ENCODE measurements at places on chromosomes 5 and 9.

DNA sequence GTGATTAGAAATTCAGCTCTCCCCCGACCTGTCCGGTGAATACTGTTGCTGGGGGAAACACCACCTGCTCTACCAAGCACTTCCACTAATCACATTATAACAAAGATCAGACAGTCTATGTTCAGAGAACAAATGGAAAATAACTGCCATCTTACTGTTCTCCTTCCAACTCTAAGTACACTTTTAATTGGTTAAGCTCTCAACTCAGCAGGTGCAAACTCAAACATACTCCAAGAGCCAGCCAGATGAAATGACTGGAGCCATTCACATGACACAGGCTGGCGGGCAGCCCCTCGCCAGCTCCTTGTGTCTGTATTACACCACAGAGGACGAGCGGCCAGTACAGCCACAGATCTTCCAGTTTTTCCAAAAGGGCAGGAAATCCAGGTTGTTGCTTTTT is 16.1 kb downstream of the LIFR start:
- DNase-seq = no peak

GRCh38 chr5:93193431-93194347 is 387.3 kb downstream of the NR2F1-AS1 start:
- DNase-seq = no peak

- DNase-seq = peak; percentile 3
Measured at GRCh38 chr9:74942801-74943200, 9.9 kb downstream of the C9orf40 start.

GRCh38 chr9:109264877-109265587 is 55.8 kb downstream of the EPB41L4B start:
- no peak for DNase-seq

- DNase-seq = no peak
Measured at GRCh38 chr5:159187719-159188118, 21.6 kb downstream of the RNF145 start.

GRCh38 chr9:133064241-133065069 is 2.7 kb downstream of the CEL start:
- DNase-seq = no peak

DNA sequence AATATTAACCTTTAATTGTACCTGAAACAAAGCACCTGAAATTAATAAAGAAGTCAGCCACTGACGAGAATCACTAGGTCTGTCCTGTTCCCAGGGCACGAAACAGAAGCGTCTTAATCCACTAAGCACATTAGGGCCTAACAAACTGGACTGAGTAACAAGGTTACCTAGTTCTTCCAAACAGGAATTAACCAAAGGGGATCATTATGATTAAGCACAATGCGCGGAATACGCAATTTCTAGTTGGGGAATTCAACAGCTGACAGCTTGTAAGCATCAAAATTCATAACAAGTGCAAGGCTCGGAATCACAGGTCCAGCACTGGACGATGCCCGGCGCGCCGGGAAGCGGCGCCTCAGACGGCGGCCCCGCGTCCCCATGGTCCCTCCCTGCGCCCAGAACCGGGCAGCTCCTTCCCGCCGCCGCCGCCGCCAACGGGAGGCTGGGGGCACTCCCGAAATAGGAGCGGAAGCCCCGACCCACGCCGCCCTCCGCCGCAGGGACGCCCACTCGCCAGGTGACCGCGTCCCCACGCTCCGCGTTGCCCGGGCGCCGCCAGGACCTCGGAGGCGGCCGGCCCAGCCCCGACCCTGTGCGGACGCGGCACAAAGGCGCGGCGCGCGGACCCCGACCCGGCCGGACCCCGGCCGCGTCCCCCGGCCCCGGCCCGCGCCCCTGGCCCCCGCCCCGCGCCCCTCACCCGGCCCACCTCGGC is 898 bp downstream of the CAMSAP1 start:
- no peak for DNase-seq

DNA sequence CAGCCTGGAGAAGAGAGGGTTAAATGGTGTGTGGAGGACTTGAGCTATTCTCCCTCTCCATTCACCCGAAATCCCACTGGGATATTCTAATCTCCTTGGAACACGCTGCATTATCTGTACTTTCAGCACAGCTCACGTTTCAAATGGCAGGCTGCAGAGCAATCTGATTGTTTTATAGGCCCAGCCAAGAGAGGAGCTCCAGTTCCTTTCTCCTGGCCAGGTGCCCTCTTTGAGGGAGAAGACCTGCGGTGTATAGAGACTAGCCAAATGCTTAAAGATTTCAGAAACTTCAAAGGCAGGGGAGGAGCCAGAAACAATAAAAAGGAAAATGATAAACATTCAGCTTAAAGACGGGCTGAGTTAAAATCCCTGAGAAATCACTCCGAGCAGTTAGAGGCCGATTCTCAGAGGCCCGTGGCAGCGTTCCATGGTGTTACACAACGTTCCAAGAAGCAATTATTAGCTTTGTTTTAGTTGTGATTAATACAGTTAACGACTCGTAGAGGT is 564.0 kb upstream of the KLF4 start:
- DNase-seq = no peak

DNA sequence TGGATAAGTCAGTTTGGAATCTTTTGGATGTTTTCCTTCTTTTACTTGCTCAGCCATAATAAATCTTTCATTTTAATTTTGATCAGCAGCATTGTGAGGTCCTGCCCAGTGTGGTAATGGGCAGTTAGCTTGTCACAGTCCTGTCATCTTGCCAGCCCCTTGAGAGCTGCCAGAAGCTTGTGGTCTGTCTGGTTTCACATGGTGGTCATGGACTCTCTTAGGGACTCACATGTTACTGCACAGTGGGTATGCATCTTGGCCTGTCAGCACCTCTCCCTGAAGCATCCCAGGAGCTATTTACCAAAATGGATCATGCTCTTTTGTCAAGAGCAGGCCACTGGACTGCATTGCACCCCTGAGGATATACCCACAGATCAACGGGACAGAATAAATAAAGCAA is 60.3 kb downstream of the DAPK1 start:
- DNase-seq = no peak

GRCh38 chr9:134993996-134994720 is 76.4 kb upstream of the FCN1 start:
- no peak for DNase-seq

DNA sequence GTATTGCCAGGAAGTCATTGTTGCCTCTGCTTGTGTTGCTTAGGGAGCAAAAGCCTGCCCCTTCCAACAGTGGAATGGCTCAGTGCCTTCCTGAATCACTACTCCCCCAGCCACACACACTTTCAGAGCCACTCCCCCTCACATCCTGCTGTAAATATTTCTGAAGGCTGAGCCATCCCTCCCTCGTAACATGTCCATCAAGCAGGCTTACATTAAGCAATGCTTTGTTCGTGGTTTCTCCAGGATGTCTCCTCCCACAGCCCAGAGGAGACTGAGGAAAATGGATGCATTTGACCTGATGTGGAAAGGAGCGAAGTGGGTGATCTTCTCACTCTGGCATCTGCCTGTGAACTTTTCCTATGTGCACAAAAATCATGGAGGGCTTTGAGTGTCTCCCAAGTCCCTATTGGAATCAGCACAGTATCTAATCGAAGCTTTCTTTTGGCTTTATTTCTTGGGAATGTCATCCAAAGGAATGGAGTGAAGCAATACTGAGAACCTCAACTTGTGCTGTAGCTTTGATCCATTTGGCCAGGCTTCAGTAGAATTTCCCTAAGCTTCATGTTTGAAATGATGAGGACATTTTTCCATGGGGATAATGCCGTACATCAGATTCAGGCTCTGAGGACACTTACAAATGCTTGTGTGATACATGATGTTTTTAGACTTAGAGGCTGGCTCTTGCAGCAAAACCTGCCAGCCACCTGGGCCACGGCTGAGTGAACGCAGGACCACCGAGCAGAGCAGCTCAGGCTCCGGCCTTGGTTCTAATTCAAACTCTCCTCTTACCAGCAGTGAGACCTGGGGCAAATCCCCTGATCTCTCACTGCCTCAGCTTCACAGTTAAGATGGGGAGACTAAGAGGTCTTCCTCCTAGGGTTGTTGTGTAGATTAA is 389.1 kb downstream of the ENC1 start:
- DNase-seq = no peak

DNA sequence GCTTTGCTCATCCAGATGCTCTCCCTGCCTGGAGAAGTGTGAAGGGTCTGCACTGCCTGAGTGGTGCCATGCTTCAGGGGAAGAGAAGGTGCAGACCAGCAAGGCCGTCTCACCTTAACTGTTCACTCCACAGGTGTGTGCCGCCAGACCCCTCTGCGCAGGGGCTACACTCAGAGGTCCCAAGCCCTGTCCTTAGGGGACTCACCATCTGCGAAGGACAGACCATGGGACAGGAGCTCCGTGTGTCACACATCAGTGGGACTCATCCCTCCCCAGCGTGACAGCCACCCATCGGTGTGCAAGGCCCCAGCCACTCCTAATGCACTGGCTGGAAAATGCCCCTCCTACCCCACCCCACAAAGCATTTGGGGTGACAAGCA is 142.9 kb downstream of the OLFM1 start:
- DNase-seq = no peak

DNA sequence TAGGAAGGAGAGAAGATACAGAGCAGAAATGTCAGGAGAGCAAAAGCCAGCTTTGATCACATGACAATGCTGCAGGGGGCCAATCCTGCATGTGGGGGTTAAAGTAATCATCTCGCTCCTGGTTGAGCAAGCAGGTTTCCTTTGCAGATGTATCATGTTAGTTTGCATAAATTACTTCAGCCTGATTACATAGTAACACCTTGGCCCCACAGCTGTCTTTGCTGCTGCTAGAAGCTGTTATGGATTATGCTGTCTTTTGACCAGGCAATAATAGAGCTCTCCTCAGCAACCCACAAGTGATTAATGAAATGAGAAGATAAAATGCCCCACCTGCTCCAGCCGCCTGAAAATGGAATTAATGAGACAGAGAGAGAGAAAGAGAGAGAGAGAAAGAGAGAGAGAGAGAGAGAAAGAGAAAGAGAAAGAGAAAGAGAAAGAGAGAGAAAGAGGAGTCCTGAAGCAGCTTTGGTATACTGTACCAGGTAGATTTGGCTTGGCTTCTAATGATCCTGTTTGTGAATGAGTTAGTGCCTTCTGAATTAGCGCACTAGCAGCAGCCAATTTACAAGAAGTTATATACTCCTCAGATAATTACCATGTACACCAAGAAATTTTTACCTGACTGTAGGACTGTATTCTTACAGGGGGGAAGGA is 174.3 kb upstream of the RORB start:
- no peak for DNase-seq

- DNase-seq = no peak
Measured at GRCh38 chr9:109439378-109440116, 58.6 kb downstream of the PTPN3 start.

GRCh38 chr9:6356904-6357303 is 28.7 kb downstream of the TPD52L3 start:
- no peak for DNase-seq

DNA sequence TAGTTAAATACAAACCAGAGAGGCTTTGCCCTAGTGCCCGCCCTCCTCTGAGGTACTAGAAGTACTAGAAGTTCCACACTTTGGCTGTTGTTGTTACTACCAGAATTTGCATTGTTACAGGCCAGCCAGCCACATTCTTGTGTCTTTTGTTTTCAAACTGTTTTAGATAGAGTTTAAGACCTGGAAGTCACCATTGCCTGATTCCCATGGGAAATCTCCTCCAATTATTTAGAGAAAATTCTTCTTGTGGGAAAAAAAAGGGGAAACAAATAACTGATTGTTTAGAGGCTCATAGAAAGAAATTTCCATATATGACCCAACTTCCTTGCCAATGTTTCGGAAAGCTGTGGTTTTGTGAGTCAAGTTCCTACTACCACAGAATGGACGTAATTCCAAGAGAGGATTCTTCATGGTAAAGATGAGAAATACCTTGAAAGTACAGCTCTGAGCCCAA is 252.2 kb downstream of the GOLPH3 start:
- DNase-seq = no peak

DNA sequence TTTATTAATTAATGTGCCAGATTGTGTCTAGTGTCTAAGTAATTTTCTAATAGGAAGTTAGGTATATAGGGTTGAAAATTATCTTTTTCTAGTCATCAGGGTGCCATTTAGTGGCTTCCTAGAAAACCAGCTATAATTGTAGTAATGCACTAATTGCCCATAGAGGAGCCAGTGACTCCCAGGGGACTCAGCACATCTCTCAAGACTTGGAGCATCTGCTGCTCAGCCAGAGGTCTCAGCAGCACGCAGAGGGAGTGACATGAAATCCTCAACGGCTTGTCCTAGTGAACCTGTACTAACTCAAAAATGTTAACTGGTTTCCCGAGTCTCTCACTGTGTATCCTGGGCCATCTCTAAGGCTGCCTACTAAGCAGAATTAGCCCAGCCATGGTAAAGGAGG is 78.2 kb upstream of the MAN2A1 start:
- no peak for DNase-seq

DNA sequence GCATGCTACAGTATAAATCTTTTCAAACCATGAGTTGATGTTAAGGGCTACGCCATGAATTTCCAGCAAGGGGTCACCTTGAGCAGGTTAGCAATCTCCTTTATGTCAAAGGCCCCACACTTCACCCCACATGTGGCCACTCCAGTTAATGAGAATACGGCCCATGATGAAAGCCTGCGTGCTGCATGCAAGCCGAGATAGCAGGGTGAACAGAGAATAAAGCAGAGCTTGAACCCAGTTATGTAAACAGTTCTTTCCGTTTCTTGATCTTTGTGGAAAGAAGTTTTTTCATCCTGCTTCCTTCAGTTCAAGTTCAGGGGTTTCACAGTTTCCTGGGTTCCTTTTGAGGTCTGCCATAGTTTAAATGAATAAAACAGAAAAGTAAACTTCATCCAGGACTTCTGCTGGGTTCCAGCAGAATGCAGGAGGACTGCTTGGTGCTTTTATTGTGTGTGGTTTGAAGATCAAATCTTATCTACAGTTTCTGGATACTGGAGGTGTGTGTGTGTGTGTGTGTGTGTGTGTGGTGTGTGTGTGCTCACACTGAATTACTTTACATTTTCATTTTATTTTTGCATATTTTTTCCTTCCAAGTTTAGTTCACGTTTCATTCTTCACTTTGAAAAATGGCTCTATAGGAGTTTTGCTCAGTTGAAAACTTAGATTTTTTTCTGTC is 87.1 kb downstream of the HMHB1 start:
- DNase-seq = no peak

DNA sequence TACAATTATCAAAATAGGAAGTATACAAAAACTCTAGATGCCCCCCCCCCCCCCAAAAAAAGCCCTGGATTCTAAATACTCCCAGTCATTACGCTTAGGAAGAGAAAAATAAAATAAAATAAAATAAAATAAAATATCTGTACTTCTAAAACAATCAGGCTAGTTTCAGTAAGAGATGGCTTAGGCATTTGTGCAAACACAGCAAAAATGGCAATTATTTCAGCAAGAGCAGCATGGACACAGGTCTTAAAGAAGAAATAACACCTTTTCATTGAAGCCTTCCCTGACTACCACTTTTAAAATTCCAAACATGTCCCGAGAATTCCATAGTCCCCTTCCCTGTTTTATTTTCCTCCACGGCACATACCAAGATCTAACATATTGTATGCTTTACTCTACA is 218.6 kb upstream of the POU5F2 start:
- no peak for DNase-seq
